Right renal pelvis (tissue), 4 donors: ENCODE measurements at places on chromosomes 12 and 14.

- no peak for DNase-seq
Measured at GRCh38 chr12:84550518-84550917, 362.1 kb downstream of the SLC6A15 start.

GRCh38 chr12:93722835-93723567, 45.8 kb downstream of the CRADD start:
- DNase-seq = no peak

- DNase-seq = no peak
Measured at GRCh38 chr12:110349096-110349495, 54.4 kb downstream of the ANAPC7 start.

GRCh38 chr12:62808166-62808879, 126.6 kb downstream of the PPM1H start:
- DNase-seq = no peak

GRCh38 chr12:51784688-51785087, 63.8 kb downstream of the FIGNL2 start:
- DNase-seq = no peak
